ENCODE measurements at places on chromosomes 2 and 18.

GRCh38 chr2:7857904-7858303, 824.0 kb upstream of the ID2 start:
- DNase-seq: no peak

- DNase-seq: no peak
Observed at GRCh38 chr18:6757931-6758330, 28.4 kb downstream of the ARHGAP28 start.

DNA sequence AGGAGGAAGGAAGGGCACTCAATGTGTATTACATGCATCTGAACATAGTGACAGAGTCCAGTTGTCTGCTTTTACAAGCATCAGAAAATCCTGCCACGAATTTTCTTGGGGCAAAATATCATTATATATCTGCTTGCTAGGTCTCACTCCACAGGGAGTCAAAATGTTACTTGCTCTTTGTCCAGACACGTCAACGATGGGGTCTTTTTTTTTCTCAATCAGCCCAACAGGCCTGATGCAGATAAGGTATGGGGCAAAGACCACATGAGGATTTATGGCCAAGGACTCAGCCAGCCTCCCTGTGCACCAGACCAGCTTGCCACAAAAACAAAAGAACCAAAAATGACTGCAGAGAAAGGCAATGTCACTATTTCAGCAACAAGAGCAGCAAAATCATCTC, 323.4 kb upstream of the PKDCC start:
- no peak for DNase-seq

DNA sequence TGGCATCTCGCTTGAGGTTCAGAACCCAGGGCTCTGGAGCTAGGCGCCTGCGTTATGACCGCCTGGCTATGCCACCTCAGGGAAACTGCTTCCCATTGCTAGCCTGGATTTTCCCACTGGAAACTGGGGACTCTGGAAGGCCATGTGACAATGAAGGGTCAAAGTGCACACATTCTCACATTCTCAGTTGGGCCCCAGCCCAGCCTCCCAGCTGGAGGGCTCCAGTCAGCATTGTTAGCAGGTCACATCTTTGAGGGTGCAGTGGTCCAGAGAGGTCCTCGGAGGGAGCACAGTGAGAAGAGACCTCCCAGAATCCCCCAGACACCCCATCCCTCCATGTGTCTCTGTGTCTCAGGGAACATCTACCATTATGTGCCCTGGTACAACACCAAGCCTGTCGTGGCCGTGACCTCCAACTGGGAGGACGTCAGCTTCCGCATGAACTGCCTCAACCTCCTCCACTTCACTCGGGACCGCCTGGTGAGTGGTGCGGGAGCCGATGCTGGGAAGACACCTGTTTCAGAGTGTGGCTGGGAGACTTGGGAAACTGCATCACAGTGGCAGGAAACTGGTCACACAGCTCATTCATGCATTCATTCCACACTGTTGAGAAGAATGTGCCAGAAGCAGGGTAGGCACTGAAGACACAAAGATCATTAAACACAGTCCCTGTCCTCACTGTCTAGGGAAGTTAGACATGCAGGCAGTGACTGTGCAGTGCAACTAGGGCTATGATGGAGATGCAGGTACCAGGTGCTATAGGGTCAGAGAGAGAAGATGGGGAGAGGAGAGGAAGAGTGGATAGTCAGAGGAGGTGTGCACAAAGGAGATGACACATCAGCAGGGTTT, 41.6 kb downstream of the FER1L5 start:
- no peak for DNase-seq

- no peak for DNase-seq
Observed at GRCh38 chr2:194271293-194271961, 1385.6 kb upstream of the SLC39A10 start.

- no peak for DNase-seq
Observed at GRCh38 chr2:102632380-102633175, 13.2 kb downstream of the SLC9A2 start.

DNA sequence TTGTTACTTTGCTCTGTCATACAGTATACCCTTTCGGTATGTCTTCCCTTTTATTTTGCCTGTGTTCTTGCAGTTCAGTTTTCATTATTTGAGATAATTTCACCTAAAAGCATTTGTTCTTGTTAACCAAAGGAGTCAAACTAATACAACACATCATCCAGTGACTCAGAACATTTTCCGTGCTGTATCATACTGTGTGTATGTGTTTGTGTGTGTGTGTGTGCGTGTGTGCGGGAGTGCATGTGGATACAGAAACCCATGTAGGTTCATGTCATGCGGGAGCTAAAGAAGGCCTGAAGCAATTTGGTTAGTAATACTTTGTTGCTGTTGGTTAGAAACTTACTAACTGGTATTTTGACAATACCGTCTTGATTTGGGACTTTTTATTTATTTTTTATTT, 60.0 kb downstream of the CEP192 start:
- no peak for DNase-seq

DNA sequence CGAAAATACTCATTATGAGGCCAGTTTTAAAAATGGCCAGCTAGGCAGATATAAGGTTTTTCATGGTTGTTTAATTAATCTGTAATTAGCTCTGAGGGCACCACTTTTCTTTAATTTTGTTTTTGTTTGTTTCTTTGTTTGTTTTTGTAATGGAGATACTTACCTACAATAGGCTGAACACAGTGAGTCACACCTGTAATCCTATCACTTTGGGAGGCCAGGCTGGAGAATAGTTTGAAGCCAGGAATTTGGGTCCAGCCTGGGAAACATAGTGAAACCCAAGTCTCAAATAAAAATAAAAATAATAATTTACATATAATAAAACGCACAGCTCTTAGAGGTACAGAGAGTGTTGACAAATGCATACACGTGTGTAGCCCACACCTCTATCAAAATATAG, 56.8 kb upstream of the MSH2 start:
- no peak for DNase-seq

GRCh38 chr2:150567771-150568301, 80.4 kb upstream of the RND3 start:
- no peak for DNase-seq

GRCh38 chr2:240846873-240847595, 21.6 kb upstream of the AGXT start:
- no peak for DNase-seq

- DNase-seq: no peak
Observed at GRCh38 chr2:237147317-237147716, 61.6 kb downstream of the COPS8 start.

DNA sequence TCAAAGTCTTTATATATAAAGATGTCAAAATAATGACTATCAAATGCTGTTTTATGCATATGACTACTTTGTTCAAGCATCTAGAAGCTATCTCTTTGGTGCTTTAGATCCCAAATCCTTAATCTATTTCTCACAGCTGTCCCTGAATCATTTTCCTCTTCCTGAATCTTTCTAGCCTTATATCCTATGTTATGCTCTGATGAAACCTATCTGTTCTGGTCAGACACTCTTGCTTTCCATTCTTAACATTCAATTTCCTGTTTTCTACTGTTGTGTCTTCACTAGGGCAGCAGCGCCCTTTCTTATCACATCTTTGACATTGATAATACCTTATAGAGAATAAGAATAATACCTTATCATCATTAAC, 6.3 kb upstream of the PARD3B start:
- DNase-seq: no peak

DNA sequence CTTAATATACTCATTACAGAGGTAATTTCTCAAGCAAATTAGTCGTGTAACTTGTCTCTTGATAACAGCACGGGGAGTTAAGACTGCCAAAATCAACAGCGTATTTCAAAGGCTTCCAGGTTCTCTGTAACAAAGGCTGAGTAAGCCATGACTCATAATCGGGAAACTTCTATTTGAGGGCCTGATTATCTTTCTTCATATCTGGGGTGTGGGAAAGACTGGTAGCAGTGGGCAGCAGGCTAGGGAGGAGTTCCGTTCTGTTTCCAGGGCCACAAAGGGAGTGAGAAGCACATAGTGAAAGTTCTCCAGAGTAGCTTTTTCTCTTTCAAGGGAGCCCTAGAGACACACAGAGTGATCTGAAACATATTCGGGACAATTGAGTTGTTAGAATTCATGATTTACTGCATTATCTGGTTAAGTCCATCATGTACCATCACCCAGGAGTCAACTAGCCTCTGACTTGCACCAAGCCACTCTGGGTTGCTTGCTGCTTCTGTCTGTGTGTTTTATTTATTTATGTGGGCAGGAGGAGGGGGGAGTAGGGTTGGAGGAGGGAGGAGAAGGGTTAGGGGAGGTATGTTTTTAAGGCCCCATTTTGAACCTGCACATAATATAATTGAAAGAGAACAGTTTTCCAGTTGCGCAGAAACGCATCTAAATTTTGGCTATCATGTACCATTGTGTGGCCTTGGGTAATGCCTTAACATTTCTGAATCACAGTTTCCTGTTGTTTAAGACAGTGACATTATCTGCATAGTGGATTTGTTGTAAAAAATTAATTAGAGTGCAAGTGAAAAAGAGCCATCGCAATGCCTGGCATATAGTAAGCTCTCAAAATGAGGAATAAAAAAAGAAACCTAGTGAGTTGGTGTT, 80.5 kb upstream of the ITPRID2 start:
- no peak for DNase-seq

DNA sequence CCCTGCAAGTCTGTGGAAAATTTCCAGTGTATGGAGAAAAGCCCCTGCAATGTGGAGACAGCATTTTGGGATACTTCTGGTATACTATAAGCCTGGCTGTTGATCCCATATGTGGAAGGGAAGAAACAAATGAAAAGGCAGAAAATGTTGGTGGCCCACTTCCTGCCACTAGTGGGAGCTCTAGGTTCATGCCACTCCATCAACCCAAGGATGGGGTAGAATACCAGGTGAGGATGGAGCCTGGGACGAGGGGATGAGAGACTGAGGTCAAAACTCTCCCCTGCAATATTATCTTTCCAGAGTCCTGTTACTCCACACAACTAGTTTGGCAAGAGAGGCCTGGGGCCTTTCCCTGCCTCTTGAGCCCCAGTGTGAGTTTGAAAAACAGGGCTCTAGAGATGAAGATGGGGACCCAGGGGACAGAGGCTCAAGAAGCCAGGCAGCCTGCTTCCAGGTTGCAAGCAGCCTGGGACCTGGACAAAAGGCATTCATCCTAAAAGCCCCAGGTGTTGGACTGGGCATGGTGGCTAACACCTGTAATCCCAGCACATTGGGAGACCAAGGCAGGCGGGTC, 31.9 kb downstream of the BMP10 start:
- peak; percentile 24 for DNase-seq

- no peak for DNase-seq
Observed at GRCh38 chr2:61233581-61233980, 71.6 kb downstream of the C2orf74 start.

DNA sequence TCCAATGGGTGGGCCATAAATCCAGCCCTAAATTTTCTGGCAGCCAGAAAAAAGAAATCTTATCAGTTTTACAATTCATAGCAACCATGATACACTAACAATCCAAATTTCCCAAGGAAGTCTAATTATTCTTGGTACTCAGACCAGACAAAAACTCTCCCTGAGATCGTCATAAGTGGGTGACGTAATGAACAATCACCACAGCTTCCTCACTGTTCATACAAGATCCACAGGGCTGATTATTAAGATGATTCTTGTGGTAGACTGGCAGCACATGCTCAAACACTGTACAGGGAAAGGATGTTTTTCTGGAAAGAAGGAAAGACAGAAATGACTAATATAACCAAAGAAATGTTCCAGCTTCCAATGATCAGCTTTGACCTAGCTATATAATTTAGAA, 178.3 kb upstream of the CRIM1 start:
- no peak for DNase-seq

DNA sequence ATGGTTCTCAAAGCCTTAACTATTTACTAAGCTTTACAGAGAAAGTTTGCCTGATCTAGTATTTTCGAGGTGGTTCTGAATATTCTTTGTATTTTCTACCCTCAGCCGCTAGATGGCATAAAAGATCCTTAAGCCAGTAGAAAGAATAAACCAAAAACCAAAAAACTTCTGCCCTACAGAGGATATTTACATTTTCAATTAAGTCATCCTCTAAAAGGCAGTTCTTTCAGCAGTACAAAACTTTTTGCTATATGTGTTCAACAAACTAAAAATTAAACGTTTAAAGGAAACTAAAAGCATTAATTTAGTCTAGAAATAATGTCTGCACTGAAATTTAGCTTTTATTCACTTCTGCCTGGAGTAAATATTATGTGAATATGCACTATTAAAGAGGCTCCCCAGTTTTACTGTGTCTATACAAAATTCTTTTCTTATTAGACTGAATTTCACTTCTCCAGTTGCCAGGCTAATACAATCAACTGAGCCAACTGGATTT, 297.5 kb downstream of the PIEZO2 start:
- no peak for DNase-seq

- no peak for DNase-seq
Observed at GRCh38 chr2:109341355-109342255, 212.6 kb downstream of the SH3RF3 start.

DNA sequence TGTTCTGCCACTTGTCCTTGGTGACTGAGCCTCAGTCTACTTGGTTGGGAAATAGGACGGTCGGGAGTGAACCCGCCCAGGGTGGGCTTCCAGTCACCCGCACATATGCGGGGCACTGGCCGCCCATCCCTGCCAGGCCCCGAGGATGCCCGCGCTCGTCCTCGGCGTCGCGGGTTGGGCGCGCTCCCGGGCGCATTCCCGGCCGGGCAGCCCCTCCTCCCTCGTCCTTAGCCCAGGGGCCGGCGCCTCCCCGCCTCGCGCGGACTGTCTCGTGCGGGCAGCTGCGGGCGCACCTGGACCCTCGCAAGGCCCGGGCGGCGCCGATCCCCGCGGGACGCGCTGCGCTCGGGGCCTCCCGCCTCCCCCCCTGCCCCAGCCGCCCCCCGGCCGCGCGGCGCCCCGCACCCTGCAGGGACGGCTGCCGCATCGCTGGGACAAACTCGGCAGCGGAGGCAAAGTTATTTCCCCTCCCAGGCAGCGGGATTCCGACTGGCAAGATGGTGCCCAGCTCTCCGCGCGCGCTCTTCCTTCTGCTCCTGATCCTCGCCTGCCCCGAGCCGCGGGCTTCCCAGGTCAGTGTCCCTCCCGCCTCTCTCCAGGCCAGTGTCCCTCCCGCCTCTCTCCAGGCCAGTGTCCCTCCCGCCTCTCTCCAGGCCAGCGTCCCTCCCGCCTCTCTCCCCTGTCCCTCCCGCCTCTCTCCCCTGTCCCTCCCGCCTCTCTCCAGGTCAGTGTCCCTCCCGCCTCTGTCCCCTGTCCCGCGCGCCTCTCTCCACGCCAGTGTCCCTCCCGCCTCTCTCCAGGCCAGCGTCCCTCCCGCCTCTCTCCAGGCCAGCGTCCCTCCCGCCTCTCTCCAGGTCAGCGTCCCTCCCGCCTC, at the start of gene FBLN7:
Gene FBLN7 (plus strand): TSS at position 227 of the 874 bp plus-strand sequence. CDS start 271 bp downstream, at position 498.
- DNase-seq: no peak

GRCh38 chr18:79400091-79400590, 4.4 kb downstream of the NFATC1 start:
- DNase-seq: peak; percentile 76
